ENCODE measurements at places on chromosomes 5 and 9.

DNA sequence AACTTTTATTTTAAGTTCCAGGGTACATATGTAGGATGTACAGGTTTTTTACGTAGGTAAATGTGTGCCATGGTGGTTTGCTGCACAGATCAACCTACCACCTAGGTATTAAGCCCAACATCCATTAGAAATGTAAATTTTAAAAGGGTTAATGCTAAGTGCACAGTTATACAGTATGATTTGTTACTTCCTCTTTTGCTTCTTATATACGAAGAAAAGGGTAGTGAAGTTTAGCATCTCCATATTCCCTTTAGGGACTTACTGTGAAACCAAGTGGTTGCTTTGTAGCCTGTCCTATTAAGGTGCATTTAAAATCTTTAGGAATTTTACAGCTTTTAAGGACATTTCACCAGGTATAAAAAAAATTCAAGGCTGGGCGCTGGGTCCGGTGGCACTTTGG, 46.4 kb downstream of the RBM27 start:
- no peak for DNase-seq
- H3K27me3 ChIP-seq = no peaks in the 10 kb centered on the region
- no peak overlapping the region for H3K27ac ChIP-seq
- no peaks in the 10 kb centered on the region for H3K36me3 ChIP-seq

DNA sequence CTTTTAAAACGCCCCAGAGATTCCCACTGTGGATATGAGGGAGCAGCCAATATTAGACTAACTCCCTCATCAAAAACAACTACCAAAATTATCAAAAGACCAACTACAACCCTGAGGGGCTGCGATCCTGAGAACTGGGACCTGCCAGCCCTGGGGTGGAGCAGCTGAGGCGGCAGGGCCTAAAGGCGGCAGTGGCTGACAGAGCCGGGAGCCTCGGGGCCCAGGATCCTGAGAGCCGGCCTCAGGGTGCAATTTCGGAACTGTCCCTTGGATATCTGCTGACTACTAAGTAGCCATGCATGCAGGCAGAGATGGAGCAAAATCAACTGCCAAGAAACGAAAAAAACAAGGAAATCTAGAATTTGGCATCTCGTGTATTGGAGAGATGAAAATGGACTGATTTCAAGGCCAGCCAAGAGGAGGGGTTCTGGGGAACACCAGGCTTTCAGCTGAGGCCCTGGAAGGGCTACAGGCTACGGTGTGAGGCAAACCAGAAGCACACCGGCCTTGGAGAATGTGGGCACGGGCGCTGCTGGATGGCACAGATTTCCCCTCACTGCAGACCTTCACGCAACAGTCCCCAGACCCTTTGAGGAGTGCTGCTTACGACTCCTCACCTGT, 63.6 kb upstream of the UBAC1 start:
- H3K27me3 ChIP-seq = peaks cover 93% of the 10 kb centered on the region
- H3K4me3 ChIP-seq = no peak overlapping the region
- H3K36me3 ChIP-seq = no peaks in the 10 kb centered on the region
- no peaks in the 10 kb centered on the region for H3K4me1 ChIP-seq
- no peak for DNase-seq
- no peak overlapping the region for H3K27ac ChIP-seq

- peak; percentile 30 for DNase-seq
- no peak overlapping the region for H3K27ac ChIP-seq
- no peaks in the 10 kb centered on the region for H3K36me3 ChIP-seq
- H3K4me1 ChIP-seq = no peaks in the 10 kb centered on the region
- no peak overlapping the region for H3K4me3 ChIP-seq
These were observed 1703.8 kb downstream of the MAT2B start for GRCh38 chr5:165209101-165209727.

DNA sequence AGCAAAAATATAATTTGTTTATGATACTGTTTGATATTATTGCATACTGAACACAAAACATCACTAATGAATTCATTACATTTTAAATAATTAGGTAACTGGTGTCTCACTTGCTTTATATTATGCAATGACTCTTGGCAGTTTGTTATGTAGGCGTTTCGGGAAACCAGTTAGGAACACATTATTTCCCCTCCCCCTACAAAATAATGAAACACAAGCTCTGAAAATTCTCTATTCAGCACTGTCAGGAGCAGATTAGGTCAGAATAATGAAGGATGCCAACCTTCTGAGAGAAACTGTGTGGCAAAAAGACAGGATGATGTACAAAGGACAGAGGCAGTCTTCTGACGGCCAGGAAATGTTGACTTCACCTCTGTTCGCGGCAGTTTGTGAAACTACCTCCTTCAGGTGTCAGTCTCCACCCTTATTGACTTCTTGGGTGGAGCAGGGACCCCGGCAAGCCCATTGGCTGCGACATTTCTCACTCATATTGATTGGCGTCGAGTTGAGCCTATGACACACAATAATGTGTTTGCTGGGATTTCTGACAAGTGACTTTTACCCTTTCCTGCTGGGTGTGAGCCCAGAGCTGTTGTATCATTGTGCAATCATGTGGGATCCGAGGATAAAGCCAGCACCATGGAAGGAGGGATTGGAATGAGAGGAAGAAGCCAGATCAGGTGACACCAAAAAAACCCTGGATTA, 33.9 kb downstream of the SH3PXD2B start:
- H3K36me3 ChIP-seq = no peaks in the 10 kb centered on the region
- no peak overlapping the region for H3K27ac ChIP-seq
- H3K4me3 ChIP-seq = peak overlapping the region; percentile 24

GRCh38 chr5:112863549-112863948, 2.5 kb downstream of the SRP19 start:
- H3K36me3 ChIP-seq = peaks cover 27% of the 10 kb centered on the region
- peaks cover 18% of the 10 kb centered on the region for H3K4me1 ChIP-seq
- no peaks in the 10 kb centered on the region for H3K27me3 ChIP-seq
